ENCODE measurements at places on chromosomes 16 and 17.

GRCh38 chr17:7112510-7113108, 2.0 kb downstream of the ASGR2 start:
- DNase-seq: no peak

DNA sequence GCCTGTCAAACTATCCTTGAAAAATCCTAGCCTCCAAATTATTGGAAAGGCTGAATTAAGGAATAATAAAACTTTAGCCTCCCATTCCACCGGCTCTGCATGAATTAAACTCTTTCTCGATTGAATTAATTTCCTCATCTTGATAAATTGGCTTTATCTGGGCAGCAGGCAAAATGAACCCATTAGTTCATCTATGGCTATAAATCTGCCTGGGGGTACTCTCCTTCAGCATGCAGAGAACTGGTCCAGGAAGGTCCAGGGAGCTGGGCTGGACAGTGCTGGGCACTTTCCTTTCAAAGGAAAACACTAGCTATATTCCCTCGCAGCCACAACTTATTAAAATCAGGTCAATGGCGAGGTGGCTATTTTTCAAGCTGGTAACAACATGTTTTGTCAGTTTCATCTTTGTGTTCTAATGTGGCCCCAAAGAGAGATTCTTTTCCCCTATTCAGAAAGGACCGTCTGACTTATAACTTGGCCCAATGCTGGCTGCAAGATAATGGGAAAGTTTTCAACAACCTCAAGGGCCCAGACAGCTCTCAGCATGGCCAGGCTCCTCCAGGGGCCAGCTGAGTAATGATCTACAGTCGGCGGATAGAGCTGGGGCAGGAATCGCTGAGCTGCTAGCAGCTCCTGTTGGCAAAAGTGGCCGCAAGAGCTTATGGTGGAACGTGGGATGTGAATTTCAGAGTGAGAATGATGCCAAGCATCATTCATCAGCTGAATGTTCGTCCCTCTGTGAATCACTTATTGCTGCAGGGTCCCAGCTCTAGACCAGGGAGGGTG, 326.9 kb downstream of the SLC39A11 start:
- DNase-seq: no peak

DNA sequence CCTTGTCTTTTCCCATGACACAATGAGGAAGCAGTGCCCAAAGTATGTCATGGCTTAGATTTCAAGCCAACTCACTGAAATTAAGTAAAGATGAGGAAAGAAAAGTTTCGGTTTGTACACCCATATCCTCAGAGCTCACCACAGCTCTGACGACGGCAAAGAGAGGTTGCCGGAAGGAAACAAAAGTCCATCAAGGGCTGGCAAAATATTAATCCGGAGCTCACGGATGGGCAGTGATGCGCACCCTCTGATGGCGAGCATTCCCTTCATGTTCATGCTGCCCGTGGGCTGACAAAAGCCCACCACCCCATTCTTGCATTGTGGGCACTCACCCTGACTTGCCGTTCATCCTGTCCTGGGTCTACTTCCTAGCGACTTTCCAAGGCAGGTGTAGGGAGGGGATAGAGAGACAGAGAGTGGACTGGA, 103.1 kb downstream of the SOX9 start:
- DNase-seq: no peak

- no peak for DNase-seq
These were observed 44.2 kb downstream of the PEMT start for GRCh38 chr17:17547210-17547764.

DNA sequence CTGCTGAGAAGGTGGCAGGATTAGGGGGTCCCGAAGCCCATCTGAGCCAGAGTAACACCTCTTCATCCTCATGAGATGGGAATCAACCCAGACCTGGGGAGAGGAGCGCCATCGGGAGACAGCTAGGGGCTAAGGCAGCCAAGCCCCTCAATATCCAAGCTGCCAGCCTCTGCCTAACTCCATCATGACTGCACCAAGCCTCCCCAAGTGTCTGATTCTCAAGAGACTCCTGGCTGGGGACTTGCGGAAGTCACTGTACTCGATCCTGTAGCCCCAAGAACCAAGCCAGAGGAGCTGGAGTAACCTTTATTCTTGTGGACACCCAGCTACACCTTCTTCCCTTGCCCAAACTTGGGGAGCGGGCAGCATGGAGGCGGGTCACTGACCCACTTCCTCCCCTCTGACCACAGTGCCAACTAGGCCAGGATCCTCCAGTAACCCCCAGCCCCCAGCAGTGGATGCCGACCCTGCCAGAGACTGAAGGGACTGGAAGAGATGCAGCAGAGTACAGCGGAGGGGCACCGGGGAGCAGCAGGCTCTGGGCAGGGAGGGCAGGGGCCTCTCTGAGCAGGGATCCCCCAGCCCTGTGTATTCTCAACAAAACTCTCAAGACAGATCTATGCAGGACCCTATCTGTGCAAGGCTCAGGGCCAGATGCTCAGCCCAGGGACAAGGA, 13.3 kb downstream of the HDAC5 start:
- DNase-seq: no peak

- no peak for DNase-seq
These were observed 27.7 kb downstream of the USP7 start for GRCh38 chr16:8935989-8936388.

Data from activated naive CD4-positive, alpha-beta T cell treated with anti-CD3 and anti-CD28 coated beads, Interleukin-2, amount 10 ng/mL, durations not matched to agents 7 days and 5 days (primary cell).